Parietal lobe (tissue), 2 donors: ENCODE measurements at places on chromosomes 7 and 10. TPM values are rescaled to one million over a fixed set of nuclear protein-coding genes. Genes with fewer than 3 reads are reported as not detected.

SGPL1 gene
- 60.7 TPM for total RNA-seq

GIMAP7 gene
- total RNA-seq = 1.6 TPM

ST8SIA6 gene
- 11.6 TPM for total RNA-seq

ELAPOR2 gene
- 42.3 TPM for total RNA-seq
